ENCODE measurements at places on chromosomes 3 and 15.

GRCh38 chr3:51662456-51662855, 8.6 kb upstream of the TEX264 start:
- DNase-seq = no peak

DNA sequence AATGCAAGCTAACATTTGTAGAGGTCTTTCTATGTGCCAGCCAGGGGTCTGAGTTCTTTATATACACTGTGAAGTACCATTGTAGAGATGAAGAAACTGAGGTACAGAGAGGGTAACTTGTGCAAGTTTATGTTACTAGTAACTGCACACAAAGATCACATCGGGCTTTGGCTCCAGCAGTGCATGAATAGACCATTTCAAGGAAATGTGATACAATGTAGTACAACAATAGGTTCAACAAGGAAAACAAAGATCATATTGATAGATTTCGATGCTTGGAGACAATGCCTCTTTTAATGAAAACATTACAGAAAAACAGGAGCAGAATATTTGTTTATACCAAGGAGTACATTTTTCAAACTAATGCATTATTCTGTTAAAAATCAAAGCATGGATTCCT, 115.3 kb downstream of the POLR2M start:
- no peak for DNase-seq

- DNase-seq = no peak
Observed at GRCh38 chr3:46036191-46036590, 8.9 kb upstream of the XCR1 start.

DNA sequence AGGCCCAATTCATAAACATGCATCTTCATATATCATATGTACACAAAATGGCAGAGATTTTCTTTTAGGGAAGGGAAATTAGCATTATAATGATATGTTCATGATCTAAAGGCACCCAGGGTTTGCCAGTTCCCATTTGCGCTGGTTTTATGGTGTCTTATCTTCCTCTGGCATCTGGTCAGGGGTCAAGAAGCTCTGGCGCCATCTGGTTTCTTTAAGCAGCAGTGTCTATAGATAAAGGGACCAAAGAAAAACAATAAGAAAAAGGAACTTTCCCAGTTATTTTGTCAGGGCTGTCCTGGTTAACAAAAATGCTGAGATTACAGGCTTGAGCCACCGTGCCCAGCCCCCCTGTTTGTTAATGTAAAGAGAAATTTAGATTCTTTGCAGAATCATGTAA, 3.3 kb upstream of the DCP1A start:
- DNase-seq = no peak

DNA sequence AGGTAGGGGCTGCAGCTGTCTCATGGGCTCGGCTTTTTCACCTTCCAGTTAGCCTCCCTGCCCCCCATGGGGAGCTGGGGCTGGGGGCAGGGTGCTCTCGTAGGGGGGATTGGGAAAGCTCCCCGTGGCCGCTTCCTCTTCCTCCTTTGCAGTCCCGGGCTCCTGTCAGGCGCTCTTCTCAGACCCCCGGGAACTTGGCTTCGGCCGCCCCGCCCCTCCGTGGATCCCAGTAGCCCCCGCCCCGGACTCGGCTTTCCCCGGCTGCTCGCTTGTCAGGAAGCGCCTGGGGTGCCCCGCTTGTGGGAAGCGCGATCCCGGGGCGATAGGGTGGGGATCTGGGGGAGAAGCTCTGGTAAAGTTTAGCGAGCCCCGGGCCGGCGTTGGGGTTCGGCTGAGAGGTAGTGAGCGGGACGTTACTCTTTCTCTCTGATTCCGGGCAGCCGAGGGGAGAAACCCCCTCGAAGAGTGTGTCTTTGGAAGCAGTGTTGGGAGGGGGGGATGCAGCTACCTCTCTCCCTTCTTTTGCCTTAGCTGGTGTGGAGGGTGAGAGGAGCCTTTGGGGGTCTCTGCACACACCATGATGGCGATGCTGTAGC, 611 bp downstream of the PIAS1 start:
- no peak for DNase-seq
